Pericardium fibroblast (primary cell): ENCODE measurements at places on chromosomes 3 and 15. TPM values are rescaled to one million over a fixed set of nuclear protein-coding genes. Genes with fewer than 3 reads are reported as not detected.

MKRN2OS gene
- total RNA-seq, result not detected in 2 replicates

CD86 gene
- not detected in 2 replicates for total RNA-seq

CELF6 gene
- 0.23 and 0.43 TPM in 2 replicates for total RNA-seq

STRC gene
- not detected in 2 replicates for total RNA-seq

ZBTB38 gene
- 62.9 and 77.5 TPM in 2 replicates for total RNA-seq

P2RY12 gene
- total RNA-seq, result 0.26 and 1.1 TPM in 2 replicates

ADAMTS7 gene
- total RNA-seq, result 28.6 and 30.8 TPM in 2 replicates

HYAL1 gene
- 4.0 and 5.5 TPM in 2 replicates for total RNA-seq

TMEM44 gene
- total RNA-seq, result 19.3 and 26.8 TPM in 2 replicates

GP5 gene
- total RNA-seq, result under 0.01 TPM in 1 of 2 replicates, not detected in the other

CERS3 gene
- not detected in 2 replicates for total RNA-seq

TRPM1 gene
- not detected in 2 replicates for total RNA-seq

PLA2G4F gene
- total RNA-seq, result not detected in 2 replicates

PIF1 gene
- total RNA-seq, result 4.5 and 5.0 TPM in 2 replicates

SMAD3 gene
- total RNA-seq, result 15.9 and 32.9 TPM in 2 replicates

MCF2L2 gene
- 0.58 TPM in 1 of 2 replicates, not detected in the other for total RNA-seq

SNTN gene
- total RNA-seq, result not detected in 2 replicates

SPSB4 gene
- not detected in 2 replicates for total RNA-seq

SLC9A9 gene
- 3.4 and 15.5 TPM in 2 replicates for total RNA-seq

GALNT15 gene
- total RNA-seq, result 1.3 and 20.2 TPM in 2 replicates

LEKR1 gene
- total RNA-seq, result 0.12 TPM in 1 of 2 replicates, not detected in the other

CRABP1 gene
- total RNA-seq, result not detected in 2 replicates

OXNAD1 gene
- total RNA-seq, result 7.4 and 10.8 TPM in 2 replicates

EPHA6 gene
- not detected in 2 replicates for total RNA-seq

CACNA2D2 gene
- total RNA-seq, result 0.12 TPM in 1 of 2 replicates, not detected in the other

GABRR3 gene
- not detected in 2 replicates for total RNA-seq
